ENCODE measurements at places on chromosomes 5 and 9.

DNA sequence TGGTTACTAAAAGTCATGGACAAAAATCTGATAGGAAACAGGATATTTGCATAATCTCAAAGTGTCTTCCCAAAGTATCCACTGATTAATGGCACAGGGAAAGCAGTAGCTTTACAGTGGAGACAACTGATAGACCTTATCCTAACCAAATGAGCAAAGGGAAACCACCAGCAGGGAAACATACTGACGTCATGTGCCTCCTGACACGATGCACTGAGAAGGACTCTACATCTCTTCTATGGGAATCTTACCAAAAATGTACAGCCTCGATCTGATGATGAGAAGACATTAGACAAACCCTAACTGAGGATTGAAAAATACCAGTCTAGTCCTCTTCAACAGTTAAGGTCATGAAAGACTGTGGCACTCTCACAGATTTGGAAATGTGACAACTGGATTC lies 166.2 kb downstream of the INSYN2B start:
- no peak for DNase-seq

DNA sequence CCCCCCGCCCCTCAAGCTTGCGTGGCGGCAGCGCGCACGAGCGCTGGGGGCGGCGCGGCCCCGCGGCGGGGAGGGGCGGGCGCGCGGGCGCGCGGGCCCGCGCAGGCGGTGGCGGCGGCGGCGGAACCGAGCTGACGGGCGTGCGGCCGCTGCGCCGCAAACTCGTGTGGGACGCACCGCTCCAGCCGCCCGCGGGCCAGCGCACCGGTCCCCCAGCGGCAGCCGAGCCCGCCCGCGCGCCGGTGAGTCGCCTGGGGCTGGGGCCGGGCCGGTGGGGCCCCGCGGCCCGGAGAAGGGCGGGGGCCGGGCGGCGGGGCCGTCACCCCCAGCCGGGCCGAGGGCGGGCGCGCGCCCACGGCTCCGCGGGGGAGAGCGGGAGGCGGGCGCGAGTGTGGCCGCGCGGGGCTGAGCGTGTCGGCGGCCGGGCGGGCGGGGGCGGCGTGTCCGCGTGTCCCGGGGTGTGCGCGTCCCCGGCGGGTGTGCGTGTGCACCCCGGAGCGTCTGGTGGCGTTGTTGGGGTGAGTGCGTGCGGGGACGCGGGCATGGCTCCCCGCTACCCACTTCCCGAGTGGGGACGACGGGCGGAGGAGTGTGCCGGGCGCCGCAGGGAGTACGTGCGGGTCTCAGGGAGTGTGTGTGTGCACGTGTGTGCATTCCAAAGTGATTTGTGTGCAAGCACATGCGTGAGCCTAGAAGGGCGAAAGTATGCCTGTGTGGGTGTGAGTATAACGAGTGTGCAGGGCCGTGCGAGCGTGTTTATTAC lies at the start of gene NEK6:
Gene NEK6 (plus strand): TSS at position 106 of the 763 bp plus-strand sequence. CDS start 44,016 bp downstream, outside the sequence.
- DNase-seq = peak; percentile 39

DNA sequence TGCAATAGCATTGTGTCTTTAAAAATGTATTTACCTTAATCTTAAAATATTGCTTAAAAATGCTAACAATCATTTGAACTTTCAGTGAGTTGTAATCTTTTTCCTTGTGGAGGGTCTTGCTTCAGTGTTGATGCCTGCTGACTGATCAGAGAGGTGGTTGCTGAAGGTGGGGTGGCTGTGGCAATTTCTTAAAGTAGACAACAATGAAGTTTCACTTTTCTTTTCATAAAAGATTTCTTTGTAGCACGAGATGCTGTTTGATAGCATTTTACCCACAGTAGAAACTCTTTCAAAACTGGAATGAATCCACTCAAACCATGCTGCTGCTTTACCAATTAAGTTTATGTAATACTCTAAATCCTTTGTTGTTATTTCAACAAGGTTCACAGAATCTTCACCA lies 50.8 kb downstream of the NR3C1 start:
- no peak for DNase-seq

- DNase-seq = no peak
Measured at GRCh38 chr5:137901011-137901817, 12.0 kb downstream of the PKD2L2 start.

- DNase-seq = peak; percentile 21
Measured at GRCh38 chr5:54702470-54702869, 184.9 kb downstream of the SNX18 start.

DNA sequence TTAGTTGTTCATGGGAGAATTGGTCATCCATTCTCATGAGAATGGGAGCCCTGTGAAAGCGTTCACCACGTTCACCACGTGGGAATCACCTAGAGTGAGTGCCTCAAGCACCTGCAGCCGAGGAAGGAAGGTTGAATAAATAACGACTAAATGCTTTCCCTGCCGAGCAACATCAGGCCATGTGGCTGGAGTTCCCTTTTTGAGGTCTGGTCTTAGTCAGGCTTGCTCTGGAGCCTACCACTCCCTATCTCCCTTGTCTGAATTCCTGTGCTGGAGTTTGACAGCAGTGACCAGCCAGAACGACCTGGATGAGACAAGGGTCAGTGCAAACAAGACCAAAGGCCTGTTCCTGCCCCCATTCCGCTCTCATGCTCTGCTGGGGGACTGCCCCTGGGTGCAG lies 28.5 kb downstream of the KCNMB1 start:
- DNase-seq = no peak

DNA sequence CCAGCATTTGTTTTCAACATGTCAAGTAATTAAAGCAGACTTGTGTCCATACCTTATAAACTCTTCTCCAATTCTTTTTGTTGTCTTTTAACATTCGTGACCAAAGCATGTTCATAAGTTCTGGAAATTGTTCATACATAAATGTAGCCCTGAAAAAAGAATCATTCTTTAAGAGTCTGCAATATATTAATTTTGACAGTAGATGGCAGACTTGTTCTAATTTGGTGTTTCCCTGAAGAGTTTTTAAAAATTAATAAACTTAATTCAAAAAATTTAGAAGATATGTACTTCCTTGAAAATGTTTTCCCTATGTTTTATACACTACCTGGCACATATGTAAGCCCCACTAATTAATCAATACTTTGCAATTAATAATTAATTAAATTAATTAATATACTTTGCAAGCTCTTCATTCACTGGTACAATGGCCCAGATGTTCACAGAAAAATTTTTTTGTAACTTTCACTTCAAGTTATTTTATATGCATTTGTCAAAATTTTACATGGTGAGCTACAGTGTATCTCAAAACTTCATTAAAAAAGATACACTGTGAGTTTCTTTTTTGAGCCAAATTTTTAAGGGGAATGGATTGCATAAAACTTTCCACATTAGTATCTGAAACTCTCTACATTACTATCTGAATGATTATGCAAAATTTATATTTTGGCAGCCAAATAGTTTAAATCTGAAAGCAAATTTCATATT lies 42.1 kb downstream of the CLINT1 start:
- peak; percentile 29 for DNase-seq
